Stimulated activated CD4-positive, alpha-beta T cell treated with anti-CD3 and anti-CD28 coated beads, Interleukin-12 subunit alpha, Interleukin-12 subunit beta, amount 100 ng/mL, for 24 hours (primary cell): ENCODE measurements at places on chromosomes 7 and 10.

- DNase-seq, result no peak
These were observed 968.4 kb downstream of the SORCS3 start for GRCh38 chr10:105609451-105609850.

GRCh38 chr7:129615018-129615417 is 3.5 kb downstream of the NRF1 start:
- no peak for DNase-seq

GRCh38 chr7:116665332-116665996 is 6.5 kb upstream of the MET start:
- no peak for DNase-seq

DNA sequence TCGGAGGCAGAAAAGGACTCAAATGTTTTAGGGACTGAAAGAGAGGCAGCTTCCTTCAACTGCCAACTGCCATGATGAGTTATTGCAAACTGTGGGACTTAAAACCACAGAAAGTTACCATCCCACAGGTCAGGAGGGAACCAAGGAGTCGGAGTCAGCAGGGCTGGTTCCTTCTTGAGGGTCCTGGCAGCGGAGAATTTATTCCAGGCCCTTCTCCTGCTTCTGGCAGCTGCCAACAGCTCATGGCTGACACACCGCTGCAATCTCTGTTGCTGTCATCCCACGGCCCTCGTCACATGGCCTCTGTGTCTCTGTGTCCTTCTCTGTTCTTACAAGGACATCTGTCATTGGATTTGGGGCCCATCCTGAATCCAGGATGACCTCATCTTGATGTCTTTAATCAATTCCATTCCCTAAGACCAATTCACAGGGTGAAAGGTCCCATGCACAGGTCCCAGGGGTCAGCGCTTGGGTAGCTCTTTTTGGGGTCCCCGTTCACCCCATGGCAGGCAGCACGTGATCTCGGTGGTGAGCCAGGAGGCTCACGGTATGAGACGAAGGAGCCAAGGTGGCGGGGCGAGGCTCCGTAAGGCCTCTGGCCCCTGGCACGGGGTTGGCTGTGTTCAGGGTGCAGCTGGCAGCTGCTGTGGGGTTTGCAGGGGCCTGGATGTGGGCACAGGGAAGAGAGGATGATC is 27.4 kb upstream of the PSMG3 start:
- no peak for DNase-seq

DNA sequence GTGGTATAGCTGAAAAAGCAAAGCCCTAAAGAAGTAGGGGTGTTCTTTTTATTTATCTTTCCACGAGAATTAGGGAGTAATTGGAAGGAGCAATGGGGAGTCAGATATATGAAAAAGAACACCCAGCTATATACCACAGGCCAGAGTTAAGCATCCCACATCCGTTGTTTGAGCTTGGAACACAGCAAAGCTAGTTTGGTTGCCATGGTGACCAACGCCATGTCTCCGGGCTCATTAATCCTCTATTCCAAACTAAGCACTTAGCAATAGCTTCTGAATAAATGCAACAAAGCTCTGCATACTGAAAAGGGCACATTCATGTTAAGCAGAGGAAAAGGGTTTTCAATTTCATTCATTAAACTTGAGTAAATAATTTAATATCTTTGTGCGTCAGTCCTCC is 23.5 kb downstream of the ASB4 start:
- no peak for DNase-seq

DNA sequence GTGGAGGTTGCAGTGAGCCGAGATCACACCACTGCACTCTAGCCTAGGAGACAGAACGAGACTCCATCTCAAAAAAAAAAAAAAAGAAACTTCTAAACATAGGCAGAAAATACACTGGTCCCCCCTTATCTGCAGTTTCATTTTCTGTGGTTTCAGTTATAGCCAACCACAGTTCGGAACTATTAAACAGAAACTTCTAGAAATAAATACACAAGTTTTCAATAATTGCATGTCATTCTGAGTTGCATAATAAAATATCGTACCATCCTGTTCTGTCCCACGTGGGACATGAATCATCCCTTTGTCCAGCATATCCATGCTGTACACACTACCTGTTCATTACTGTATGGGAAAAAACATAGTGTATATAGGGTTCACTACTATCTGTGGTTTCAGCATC is 8.0 kb downstream of the XRCC2 start:
- DNase-seq, result no peak

- no peak for DNase-seq
These were observed 7.3 kb downstream of the NPY start for GRCh38 chr7:24291271-24291670.

DNA sequence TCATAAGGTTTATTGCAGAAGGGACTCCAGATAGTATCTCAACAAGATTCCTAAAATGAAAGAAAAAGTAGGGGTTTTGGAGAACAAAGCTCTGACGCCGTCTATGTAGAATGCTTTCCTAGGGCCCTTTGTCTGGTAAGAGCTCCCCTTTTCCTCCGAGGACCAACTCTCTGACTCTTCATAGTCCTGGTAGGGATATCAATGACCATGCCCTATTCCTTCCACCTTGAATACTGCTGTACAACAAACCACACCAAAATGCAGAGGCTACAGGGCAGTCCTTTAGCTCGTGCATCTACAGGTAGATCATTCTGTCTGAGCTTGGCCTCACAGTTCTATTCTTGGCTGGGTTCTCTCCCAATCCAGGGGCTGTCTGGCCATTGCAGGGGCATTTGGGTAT is 190.3 kb downstream of the WDR11 start:
- DNase-seq, result no peak
